Lung microvascular endothelial cell (primary cell): ENCODE measurements at places on chromosomes 16 and 17. TPM values are rescaled to one million over a fixed set of nuclear protein-coding genes. Genes with fewer than 3 reads are reported as not detected.

Gene TP53TG3C
- not detected in 2 replicates for total RNA-seq

Gene KRTAP9-8
- not detected in 2 replicates for total RNA-seq

Gene NDUFAF8
- 21.8 and 28.5 TPM in 2 replicates for total RNA-seq

Gene C17orf78
- not detected in 2 replicates for total RNA-seq

Gene SPATA33
- total RNA-seq: 0.87 and 1.4 TPM in 2 replicates

Gene HAPSTR1
- 41.6 and 56.2 TPM in 2 replicates for total RNA-seq

Gene RAB37
- 0.20 and 0.22 TPM in 2 replicates for total RNA-seq

Gene KRTAP2-1
- total RNA-seq: not detected in 2 replicates

Gene CDH16
- total RNA-seq: not detected in 2 replicates

Gene E4F1
- total RNA-seq: 16.1 and 20.8 TPM in 2 replicates

Gene SAP30BP
- 36.8 and 43.7 TPM in 2 replicates for total RNA-seq

Gene ACACA
- 26.8 and 29.2 TPM in 2 replicates for total RNA-seq

Gene KCNH6
- under 0.01 and 0.20 TPM in 2 replicates for total RNA-seq

Gene GUCY2D
- not detected in 2 replicates for total RNA-seq

Gene ZNF287
- total RNA-seq: 2.0 and 2.2 TPM in 2 replicates

Gene MYH1
- not detected in 2 replicates for total RNA-seq

Gene CAVIN1
- total RNA-seq: 342 and 371 TPM in 2 replicates

Gene NPIPB6
- not detected in 2 replicates for total RNA-seq

Gene MAP3K3
- 74.8 and 108 TPM in 2 replicates for total RNA-seq

Gene SEPHS2
- total RNA-seq: 11.8 and 17.9 TPM in 2 replicates
